ENCODE measurements at places on chromosomes 2 and 18.

GRCh38 chr2:102603904-102604303, 15.4 kb upstream of the SLC9A2 start:
- no peaks in the 10 kb centered on the region for H3K27me3 ChIP-seq
- DNase-seq: no peak
- no peaks in the 10 kb centered on the region for H3K36me3 ChIP-seq
- H3K4me3 ChIP-seq: no peak overlapping the region

GRCh38 chr2:2743164-2743571, 412.1 kb upstream of the MYT1L start:
- H3K27ac ChIP-seq: no peak overlapping the region
- DNase-seq: no peak
- H3K36me3 ChIP-seq: no peaks in the 10 kb centered on the region
- no peaks in the 10 kb centered on the region for H3K4me1 ChIP-seq
- no peak overlapping the region for H3K4me3 ChIP-seq
- no peaks in the 10 kb centered on the region for H3K27me3 ChIP-seq

DNA sequence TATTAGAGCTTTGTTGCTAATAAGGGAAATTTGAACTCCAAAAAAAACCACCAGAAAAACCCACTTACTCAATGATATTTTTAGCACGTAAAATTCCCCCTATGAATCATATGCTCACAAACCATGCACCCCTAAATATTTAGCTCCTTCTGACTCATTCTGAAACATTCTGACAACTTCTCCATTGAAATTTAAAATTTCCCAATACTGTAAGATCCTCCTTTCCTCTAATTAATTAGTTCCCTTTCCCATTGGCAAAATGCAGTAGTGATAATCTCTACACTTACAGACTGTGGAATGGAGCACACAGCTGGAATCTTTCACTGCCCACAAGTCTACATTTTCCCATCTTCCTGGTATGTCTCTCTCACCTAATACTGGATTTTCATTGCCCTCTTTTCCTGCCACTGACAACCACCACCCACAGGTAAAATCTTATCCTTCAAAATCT, 215.8 kb upstream of the ACVR2A start:
- DNase-seq: no peak
- H3K27me3 ChIP-seq: no peaks in the 10 kb centered on the region
- no peak overlapping the region for H3K4me3 ChIP-seq
- no peaks in the 10 kb centered on the region for H3K4me1 ChIP-seq
- H3K36me3 ChIP-seq: no peaks in the 10 kb centered on the region

DNA sequence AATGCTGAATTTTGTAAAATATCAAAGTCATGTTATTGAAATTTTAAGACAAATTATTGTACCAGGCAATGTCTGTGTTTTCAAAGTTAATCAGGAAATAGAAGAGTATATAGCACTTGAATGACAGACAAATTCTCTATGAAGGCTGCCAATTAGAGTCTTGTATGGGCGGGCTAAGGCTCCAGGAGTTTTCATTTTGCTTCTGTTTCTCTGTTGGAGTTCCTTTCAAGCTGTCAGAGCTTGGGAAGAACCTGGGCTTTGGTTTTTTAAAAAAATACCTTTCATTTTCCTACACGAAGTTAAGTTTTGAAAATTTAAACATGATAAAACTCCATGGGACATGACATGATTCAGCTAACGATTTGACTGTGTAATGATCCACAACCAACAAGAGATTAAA, 339.0 kb upstream of the KCNH7 start:
- H3K4me3 ChIP-seq: no peak overlapping the region
- H3K27ac ChIP-seq: no peak overlapping the region
- no peak for DNase-seq
- no peaks in the 10 kb centered on the region for H3K36me3 ChIP-seq
- no peaks in the 10 kb centered on the region for H3K27me3 ChIP-seq
- no peaks in the 10 kb centered on the region for H3K4me1 ChIP-seq

DNA sequence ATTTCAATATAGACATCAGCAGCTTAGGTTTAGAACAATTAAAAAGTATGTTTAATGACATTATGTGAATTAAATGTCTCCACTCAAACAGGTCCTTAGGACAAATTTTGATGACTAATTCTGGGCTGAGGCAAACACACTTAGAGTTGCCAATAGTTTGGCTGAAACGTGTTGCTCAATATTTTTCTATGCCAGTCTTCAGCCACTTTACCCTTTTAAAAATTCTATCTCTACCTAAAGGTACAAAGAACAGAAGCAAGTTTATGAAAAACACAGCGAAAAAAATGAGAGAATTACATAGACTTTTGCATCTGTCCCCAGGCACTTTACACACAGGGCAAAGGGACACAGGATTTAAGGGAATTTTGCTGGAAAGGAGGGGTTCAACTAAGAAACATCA, 4.5 kb downstream of the IDH1 start:
- no peak overlapping the region for H3K27ac ChIP-seq
- peaks cover 33% of the 10 kb centered on the region for H3K4me1 ChIP-seq
- no peak overlapping the region for H3K4me3 ChIP-seq
- DNase-seq: no peak
- H3K36me3 ChIP-seq: peaks cover 7% of the 10 kb centered on the region

DNA sequence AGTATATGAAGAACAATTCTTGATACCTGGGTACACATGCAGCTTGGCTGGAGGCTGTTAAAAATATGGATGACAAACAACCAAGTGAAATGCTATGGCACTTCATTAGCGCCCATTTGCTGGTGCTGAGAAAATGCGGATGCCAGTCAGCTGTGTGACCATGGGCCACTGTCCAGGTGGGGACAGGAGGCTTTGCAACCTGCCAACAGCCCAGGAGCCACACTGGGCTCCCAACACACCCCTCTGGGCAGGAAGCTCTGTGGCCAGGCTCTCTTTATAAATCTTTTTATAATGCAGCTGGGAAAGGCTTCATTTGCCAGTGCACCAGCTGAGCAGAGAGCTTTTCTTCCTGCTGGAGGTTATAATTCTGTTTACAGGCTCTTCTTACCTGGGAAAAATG, 19.9 kb downstream of the RNF144A start:
- no peaks in the 10 kb centered on the region for H3K4me1 ChIP-seq
- no peak overlapping the region for H3K27ac ChIP-seq
- no peak overlapping the region for H3K4me3 ChIP-seq
- no peak for DNase-seq
- H3K27me3 ChIP-seq: no peaks in the 10 kb centered on the region

GRCh38 chr2:227796045-227796711, 17.5 kb upstream of the CCL20 start:
- no peak for DNase-seq
- H3K36me3 ChIP-seq: no peaks in the 10 kb centered on the region
- H3K27me3 ChIP-seq: no peaks in the 10 kb centered on the region
- no peaks in the 10 kb centered on the region for H3K4me1 ChIP-seq
- H3K27ac ChIP-seq: no peak overlapping the region
- H3K4me3 ChIP-seq: no peak overlapping the region

DNA sequence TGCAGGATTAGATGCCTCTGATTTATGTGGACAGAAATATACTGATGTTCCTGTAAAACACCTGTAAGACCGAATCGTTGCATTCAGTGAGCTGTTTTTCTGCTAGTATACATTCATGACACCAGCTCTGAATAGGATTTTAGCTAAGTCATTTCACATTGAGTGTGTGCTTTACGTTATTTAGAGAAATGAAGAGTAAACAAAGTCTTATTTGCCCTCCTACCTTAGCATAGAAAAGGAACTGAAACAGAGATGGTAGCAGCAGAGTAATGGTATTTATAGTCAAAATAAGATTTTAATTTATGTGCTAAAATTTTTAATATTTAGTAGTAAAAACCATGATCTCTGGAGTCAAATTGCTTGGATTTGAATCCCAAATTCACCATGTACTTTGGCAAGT, 168.0 kb downstream of the CERS6 start:
- no peaks in the 10 kb centered on the region for H3K36me3 ChIP-seq
- no peak overlapping the region for H3K4me3 ChIP-seq
- DNase-seq: no peak
- H3K27ac ChIP-seq: no peak overlapping the region

GRCh38 chr2:10486601-10487079, 38.5 kb upstream of the ODC1 start:
- H3K27ac ChIP-seq: no peak overlapping the region
- no peaks in the 10 kb centered on the region for H3K36me3 ChIP-seq
- no peaks in the 10 kb centered on the region for H3K4me1 ChIP-seq
- H3K4me3 ChIP-seq: no peak overlapping the region

All from MM.1S (cell line).